Calu3 (cell line): ENCODE measurements at places on chromosomes 6 and 20. TPM values are rescaled to one million over a fixed set of nuclear protein-coding genes. Genes with fewer than 3 reads are reported as not detected.

The C20orf204 gene
- total RNA-seq: 4.9 and 5.0 TPM in 2 replicates

The LIME1 gene
- total RNA-seq: 25.8 and 27.1 TPM in 2 replicates

The MCHR2 gene
- total RNA-seq: not detected in 2 replicates

The KCNG1 gene
- 3.9 and 6.8 TPM in 2 replicates for total RNA-seq

The CMTR1 gene
- total RNA-seq: 50.3 and 62.5 TPM in 2 replicates

The PRRT1 gene
- 1.7 and 2.9 TPM in 2 replicates for total RNA-seq

- DNase-seq: no peak
Measured at GRCh38 chr6:29442719-29443118, 3.6 kb downstream of the OR10C1 start.

DNA sequence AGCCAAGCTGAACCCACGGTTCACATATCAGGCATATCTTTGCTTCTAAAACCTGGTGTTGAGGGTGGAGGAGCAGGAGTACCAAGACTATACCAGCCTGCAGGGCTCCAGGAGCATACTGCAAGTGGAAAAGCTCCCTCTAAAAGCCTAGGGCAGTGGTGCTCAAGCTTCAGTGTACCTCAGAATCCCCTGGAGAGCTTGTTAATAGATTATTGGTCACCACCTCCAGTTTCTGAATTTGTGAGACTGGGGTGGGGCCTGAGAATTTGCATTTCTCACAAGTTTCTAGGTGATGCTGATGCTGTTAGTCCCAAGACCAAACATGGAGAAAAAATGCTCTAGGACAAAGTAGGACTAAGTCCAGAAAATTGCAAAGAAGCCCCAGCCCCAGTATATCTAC is 65.4 kb downstream of the FILIP1 start:
- DNase-seq: no peak

DNA sequence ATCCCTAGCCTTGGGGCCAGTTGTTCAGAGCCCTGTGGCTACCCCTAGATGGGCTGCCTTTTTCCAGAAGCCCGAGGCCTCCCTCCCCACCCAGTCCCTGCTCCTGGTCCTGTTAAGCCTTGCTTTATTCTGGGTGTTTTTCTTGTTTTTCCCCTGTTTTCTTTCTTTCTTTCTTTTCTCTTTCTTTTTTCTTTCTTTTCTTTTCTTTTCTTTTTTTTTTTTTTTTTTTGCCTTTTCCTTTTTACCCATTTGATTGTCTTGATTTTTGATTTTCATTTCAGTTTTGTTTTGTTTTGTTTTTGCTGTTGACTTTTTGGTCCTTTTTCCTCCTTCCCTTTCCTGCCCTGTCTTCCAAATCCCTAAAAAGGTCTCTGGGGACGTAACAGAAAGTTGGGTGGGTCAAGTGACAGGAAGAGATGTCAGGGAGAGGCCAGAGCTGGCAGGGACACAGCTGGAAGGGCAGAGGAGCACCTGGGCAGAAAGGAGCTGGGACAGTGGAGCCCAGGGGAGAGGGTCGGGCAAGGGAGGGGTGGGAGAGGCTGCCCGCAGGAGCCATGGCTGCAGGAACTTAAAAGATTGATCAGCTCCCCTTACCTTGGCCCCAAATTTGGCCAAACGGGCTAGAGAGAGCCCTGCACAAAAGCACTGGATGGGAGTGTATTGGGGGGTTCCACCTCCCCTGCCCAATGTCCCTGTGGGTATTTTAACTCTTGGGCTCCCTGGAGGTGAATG is 27.6 kb downstream of the MYH7B start:
- no peak for DNase-seq

DNA sequence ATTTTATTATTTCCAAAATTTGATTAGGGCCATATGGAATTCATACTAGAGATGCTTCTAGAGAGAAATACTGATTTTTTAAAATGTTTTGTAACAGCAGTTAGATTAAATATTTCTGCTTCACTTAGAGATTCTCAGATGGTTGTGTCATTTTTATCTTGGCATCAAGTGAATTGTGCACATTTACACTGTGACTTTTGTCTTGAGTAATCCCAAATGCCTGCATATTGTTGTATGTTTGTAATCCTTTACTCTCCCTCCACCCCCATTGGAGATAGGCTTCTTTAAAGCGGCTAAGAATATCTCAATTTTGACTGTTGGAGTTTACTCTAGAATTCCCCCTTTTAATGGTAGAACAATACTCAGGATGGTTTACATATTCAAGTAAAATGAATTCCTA is 19.0 kb downstream of the STX16 start:
- DNase-seq: no peak

GRCh38 chr6:8278562-8278961 is 156.8 kb downstream of the SLC35B3 start:
- no peak for DNase-seq

- DNase-seq: no peak
Measured at GRCh38 chr20:61014491-61014890, 237.6 kb upstream of the CDH4 start.

GRCh38 chr20:57677584-57677982 is 32.2 kb downstream of the PMEPA1 start:
- no peak for DNase-seq

DNA sequence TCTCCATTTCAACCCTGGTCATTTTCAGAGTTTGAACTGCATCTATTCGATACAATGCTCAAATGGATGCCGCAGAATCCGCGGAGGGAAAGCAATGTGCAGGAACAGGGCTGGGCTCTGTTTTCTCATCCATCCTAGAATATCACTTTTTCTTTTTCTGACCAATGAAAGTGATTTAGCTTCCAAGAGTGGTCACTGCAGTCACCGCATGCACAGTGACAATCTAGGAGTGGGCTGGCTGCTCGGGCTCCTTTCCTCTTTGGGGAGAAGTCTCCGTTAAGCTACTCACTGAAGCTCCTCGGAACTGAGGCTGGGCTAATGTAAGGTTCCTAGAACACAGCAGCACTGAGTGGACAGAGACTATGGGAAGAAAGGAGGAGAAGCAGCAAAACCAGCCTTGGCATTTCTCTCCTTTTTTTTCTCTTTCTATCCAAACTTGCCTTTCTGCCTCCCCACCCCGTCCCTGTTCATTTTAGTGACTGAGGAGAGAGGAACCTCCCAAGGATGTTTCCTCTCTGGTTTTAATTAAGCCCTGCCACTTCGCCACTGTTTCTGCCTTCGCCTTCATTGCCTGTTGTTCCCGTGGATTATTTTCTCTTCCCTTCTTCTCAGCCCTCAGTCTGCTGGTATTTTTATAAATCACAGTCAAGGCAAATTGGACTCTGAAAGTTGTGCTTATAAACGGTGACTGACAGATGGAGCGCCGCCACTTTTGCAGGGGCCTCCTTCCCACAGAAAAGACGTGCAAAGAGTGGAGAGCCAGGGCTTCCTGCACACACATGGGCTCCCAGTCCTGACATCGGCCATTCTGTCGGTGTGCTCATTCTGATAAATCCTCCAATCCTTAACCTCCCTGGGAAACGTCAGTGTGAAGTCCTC is 41.1 kb downstream of the RAMACL start:
- no peak for DNase-seq

- DNase-seq: no peak
Measured at GRCh38 chr20:17969278-17969883, 563 bp downstream of the MGME1 start.

DNA sequence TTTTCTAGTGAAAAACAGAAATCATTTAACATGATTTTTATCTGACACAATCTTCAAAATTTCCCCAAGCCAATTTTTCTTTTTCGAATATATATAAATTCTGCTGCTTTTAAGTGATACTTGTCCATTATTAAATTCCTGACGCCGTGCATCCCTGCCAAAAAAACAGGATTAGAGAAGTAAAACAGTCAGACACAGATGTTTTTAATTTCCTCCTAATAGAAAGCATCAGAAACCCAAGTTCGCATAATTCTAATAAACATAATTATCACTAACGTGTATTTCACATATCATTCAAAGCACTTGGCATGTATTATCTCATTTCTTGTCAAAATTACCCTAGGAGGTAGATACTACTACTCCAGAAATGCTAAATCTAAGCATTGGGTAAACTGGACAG is 179.5 kb downstream of the ZFP64 start:
- no peak for DNase-seq

DNA sequence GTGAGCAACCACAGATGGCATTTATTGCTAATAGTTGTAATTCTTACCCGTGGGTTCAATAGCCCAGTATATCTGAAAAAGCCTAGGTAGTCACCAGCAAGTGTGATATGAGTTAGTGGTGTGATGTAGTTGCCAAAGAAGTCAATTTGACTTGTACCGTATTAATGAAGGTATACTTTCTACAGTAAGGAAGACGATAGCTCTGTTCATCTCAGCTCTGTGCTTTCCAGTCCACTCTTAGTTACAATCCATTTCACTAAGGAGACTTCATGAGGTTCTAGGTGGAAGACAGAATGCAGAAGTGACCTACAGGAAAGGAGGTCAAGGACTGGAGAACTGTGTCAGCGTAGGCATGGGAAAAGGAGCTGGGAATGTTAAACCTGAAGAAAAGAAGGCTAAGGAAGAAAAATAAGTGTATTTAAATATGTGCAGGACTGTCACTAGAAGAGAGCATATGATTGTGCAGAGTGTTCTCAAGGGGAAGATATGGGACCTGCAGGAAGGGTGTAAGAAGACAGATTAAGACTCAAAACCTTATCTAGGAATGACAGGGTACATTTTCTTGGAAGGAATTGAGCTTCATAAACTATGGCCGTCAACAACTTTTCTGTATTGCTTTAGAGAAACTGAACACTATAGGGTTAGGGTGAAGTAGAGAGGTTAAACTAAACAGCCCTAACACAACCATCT is 116.9 kb upstream of the SCGN start:
- DNase-seq: no peak

DNA sequence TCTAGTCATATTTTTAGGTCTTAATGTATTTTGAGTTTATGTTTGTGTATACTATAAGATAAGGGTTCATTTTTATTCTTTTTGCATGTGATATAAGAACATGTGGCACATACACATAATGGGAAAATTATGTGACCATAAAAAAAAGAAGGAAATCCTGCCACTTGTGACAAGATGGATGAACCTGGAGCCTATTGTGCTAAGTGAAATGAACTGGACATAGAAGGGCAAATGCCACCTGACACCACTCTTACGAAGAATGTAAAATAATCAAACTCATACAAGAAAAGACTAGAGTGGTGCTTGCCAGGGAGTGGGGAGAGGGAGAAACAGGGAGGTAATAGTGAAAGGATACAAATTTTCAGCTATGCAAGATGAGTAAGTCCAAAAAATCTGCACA is 126.1 kb downstream of the PLEKHG1 start:
- no peak for DNase-seq

DNA sequence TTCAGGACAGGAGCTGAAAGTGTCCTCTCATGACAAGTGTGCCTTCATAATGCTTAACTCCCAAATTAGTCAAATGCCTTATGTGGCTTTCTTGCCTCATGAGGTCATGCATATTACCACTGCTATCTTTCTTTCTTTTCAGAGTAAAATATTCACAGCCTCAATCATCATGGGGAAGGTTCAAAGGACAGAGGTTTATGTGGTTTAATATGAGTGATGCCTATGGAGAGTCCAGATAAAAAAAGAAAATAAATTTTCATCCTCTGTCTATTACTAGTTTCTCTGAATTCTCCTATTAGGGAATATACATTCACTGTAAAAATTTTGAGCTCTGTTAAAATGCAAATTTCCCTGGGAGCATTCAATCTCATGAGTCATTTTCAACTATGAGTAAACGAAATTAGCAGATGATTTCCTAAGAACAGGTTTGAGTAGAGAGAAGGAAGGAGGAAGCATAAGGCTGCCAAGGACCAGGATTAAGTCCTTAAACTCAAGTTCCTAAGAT is 396.9 kb upstream of the ADGRB3 start:
- no peak for DNase-seq
